ENCODE measurements at places on chromosomes 7 and 10. TPM values are rescaled to one million over a fixed set of nuclear protein-coding genes. Genes with fewer than 3 reads are reported as not detected.
A peak's percentile ranks its signal among the peaks of the same experiment; 100 is the strongest.

DNA sequence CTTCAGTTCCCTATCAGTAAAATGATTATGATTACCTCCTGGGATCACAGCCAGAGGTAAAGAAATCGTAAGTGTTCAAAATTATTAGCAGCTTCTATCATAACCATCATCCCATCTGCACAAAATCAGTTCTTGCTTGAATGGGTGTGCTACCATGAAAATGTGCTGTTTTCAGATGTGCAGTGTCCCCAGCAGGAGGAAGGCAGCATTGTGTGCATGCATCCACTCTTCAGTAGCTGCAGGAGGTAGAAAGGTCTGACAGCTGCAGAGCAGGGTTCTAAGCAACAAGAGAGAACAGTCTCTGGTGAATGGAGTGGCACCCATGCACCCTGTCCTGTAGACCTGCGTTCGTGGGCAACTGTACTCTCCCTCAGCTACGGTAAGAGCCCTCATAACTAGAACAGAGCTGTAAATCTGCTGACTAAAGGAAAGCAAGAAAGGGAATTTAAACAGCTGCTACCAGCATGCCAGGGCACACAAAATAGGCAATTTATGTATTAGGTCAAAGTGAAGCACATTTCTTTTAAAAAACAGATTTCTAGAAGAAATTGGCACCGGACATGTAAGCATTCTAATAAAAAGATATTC lies 21.2 kb downstream of the VSTM2A start:
- no peaks in the 10 kb centered on the region for H3K27me3 ChIP-seq
- no peak overlapping the region for H3K27ac ChIP-seq

DNA sequence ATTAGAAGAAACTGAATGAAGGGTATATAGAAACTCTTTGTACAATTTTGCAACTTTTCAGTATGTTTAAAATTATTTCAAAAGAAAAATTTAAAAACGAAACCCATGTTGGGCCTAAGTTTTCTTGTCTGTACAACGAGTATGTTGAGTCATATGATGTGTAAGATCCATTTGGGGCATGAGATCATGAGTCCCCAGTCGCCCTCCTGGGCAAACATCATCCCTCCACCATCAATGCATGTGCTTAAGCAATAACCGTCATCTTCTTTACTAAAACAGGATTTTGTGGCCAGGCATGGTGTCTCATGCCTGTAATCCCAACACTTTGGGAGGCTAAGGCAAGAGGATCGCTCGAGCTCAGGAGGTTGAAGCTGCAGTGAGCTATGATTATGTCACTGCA lies 54.2 kb upstream of the CDCA7L start:
- no peaks in the 10 kb centered on the region for H3K36me3 ChIP-seq
- H3K27ac ChIP-seq = no peak overlapping the region
- no peaks in the 10 kb centered on the region for H3K27me3 ChIP-seq
- H3K4me3 ChIP-seq = no peak overlapping the region
- H3K4me1 ChIP-seq = peaks cover 26% of the 10 kb centered on the region

DNA sequence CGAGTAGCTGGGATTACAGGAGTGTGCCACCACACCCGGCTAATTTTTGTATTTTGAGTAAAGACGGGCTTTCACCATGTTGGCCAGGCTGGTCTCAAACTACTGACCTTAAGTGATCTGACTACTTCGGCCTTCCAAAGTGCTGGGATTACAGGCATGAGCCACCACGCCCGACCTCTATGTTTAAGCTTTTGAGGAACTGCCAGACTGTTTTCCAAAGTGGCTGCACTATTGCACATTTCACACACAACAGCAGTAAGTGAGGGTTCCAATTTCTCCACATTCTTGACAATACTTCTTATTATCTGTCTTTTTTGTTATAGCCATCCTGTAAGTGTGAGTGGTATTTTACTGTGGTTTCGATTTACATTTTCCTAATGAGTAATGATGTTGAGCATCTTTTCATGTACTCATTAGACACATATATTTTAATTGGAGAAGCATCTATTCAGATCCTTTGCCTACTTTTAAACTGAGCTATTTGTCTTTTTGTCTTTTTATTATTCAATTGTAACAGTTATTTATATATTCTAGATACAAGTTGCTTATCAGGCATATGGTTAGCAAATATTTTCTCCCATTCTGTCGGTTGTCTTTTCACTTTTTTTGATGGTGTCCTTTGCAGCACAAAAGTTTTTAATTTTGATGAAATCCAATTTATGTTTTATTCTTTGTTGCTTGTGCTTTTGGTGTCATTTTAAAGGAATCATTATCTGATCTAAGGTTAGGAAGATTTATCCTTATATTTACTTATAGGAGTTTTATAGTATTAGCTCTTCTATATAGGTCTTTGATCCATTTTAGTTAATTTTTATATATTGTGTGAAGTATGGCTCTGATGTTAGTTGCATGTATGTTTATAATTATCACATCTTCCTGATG lies 12.8 kb upstream of the IRF5 start:
- H3K4me1 ChIP-seq = no peaks in the 10 kb centered on the region
- no peak overlapping the region for H3K4me3 ChIP-seq
- H3K27ac ChIP-seq = no peak overlapping the region
- no peak for DNase-seq

HOXA9 gene
- not detected for total RNA-seq

GRCh38 chr10:128064108-128064969 lies 61.9 kb downstream of the MKI67 start:
- peaks cover 38% of the 10 kb centered on the region for H3K36me3 ChIP-seq
- peaks cover 28% of the 10 kb centered on the region for H3K4me1 ChIP-seq
- no peaks in the 10 kb centered on the region for H3K27me3 ChIP-seq

GRCh38 chr7:24334012-24334411 lies 50.0 kb downstream of the NPY start:
- H3K27me3 ChIP-seq = peaks cover 3% of the 10 kb centered on the region
- no peak overlapping the region for H3K4me3 ChIP-seq
- no peak for DNase-seq
- H3K36me3 ChIP-seq = no peaks in the 10 kb centered on the region
- no peak overlapping the region for H3K27ac ChIP-seq

DNA sequence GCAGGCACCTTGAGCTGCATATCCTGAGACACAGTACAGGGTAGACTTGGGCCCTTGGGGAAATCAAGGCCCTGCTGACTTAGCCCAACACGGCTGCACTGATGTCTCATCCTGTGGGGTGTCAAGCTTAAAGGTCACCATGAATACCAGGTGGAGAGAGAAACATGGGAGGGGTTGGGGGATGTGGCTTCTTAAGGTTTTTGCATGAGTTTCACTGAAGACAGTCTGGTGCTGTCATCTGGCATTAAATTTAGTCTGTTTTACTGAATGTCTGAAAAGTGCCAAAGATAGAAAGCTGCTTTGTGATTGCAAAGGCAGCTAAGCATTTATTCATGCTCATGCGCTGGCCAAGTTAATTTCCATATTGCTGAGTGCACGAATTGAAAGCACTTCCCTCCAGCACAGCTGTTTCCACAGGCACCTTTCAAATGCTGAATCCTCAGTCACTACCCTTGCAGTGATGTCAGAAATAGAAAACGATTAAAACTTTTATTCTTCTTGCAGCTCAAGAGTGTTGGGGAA lies 102.1 kb downstream of the OSBPL3 start:
- no peak overlapping the region for H3K27ac ChIP-seq
- no peak for DNase-seq
- H3K27me3 ChIP-seq = no peaks in the 10 kb centered on the region
- no peak overlapping the region for H3K4me3 ChIP-seq
- H3K36me3 ChIP-seq = no peaks in the 10 kb centered on the region
- peaks cover under 1% of the 10 kb centered on the region for H3K4me1 ChIP-seq

DNA sequence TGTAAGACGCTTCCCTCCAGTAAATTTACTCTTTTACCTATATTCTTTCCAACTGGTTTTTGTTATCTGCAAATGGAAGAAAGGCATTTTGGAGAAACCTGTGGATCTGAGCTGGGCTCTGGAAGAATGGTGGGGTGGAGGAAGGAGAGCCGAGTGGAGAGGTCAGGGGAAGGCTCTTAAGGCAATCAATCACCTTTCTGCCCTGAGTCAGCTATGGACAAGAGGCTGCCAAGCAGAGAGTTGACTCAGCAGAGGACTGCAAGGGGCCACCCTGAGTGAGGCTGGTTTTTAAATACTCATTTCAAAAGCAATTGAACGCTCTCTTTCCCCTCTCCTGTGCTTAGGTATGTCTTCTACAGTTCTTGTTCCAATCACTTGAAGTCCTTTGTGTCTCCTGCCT lies 81.8 kb downstream of the SPAG6 start:
- H3K27ac ChIP-seq = no peak overlapping the region
- H3K4me3 ChIP-seq = no peak overlapping the region
- peaks cover 13% of the 10 kb centered on the region for H3K4me1 ChIP-seq
- no peak for DNase-seq

- no peaks in the 10 kb centered on the region for H3K36me3 ChIP-seq
- no peak overlapping the region for H3K27ac ChIP-seq
- H3K4me3 ChIP-seq = no peak overlapping the region
- peaks cover 20% of the 10 kb centered on the region for H3K4me1 ChIP-seq
These were observed 214.9 kb upstream of the TCF7L2 start for GRCh38 chr10:112735041-112735695.

DNA sequence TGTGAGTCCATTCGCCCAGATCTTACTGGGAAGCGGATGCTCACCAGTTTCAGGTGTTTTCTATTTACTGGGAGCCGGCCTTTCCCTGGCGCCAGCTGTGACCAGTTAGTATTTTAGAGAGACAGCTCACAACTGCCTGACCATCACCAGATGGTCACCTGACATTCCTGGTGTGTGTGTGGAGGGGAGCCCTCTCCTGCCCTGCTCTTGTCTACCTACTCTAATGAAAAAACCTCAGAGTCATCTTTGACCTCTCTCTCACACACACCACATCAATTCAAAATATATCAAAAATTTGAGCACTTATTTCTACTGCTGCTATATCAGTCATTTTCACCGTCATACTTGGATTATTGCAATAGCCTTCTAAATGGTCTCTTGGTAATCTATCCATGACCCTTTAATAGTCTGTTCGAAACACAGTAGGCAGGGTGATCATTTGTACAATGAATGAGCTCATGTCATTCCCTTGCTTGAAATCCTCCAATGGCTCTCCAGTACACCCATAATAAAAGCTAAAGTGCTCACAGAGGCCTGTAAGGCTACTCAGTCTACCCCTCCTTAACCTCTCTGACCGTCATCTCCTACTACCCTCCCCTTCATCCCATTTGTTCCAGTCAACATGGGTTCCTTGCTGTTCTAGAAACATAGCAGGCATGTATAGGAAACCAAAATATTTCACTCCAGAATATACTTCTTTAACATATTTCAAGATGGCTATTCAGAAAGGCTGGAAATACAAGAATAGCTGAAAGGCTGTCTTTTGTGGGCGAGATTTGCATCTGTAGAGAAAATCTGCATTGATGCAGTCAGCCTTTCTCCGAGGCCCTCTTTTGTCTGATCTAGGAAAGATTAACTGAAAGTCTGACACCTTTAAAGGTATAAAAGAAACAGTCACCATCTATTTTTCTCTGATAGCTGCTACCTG lies 17.5 kb upstream of the NT5C3A start:
- H3K27me3 ChIP-seq = no peaks in the 10 kb centered on the region
- H3K4me1 ChIP-seq = no peaks in the 10 kb centered on the region
- no peak overlapping the region for H3K27ac ChIP-seq
- no peak for DNase-seq

GRCh38 chr7:130990178-130990832 lies 256.3 kb upstream of the KLF14 start:
- H3K4me1 ChIP-seq = peaks cover 78% of the 10 kb centered on the region
- no peak overlapping the region for H3K4me3 ChIP-seq
- no peaks in the 10 kb centered on the region for H3K27me3 ChIP-seq
- H3K27ac ChIP-seq = peak overlapping the region; percentile 56
- DNase-seq = no peak
- H3K36me3 ChIP-seq = peaks cover 22% of the 10 kb centered on the region

PRLHR gene
- total RNA-seq = 2.1 TPM

DNA sequence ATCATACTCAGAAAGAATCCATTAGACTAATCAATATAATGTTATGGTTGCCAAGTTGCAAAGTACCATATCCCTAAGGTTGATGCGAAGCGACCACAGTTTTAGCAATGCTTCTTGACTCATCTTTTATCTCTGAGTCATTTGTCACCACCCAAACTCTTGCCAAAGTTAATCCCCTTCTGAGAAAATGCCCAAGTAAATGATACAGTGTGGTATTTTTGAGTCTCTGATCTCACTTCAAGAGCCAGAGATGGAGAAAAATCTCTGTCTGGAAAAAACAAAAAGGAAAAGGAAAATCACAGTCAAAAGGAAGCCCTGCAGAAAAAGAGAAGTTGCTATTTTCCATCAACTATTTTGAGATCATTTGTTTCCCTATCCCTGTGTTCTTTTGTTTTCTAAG lies 26.7 kb upstream of the OTUD1 start:
- H3K27ac ChIP-seq = no peak overlapping the region
- H3K27me3 ChIP-seq = no peaks in the 10 kb centered on the region
- H3K36me3 ChIP-seq = no peaks in the 10 kb centered on the region
- H3K4me1 ChIP-seq = no peaks in the 10 kb centered on the region

DNA sequence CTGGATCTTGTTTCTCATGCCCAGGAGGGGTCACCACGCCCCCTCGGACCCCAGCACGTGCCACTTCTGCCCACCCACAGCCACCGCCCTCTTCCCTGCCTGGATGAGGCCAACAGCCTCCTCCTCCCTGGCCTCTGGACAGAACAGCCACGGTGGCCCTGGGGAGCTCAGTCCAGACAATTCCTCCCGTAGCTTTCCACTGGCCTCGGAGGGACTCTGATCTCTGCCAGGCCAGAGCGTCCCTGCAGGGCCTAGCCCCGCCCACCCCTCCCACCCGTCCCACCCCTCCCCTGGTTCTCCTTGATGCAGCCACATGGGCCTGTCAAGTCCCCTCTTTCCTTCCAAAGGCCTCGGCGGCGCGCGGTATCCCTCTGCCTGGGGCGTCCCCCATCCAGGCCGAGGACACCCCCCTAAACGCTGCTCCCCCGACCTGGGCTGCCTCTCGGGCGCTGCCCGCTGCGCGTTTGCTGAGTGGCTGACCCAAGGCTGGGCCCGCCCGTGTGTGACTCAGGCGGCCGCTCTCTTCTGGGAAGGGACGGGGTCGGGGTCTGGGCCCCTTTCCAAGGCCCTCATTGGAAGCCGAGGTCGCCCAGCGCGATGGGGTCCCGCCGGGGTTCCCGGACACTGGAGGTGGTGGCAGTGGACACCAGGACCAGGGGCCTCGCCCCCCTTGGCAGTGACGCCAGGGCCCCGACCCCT lies 557 bp downstream of the TMEM120A start:
- peak overlapping the region; percentile 95 for H3K27ac ChIP-seq
- no peak for DNase-seq
- peaks cover 35% of the 10 kb centered on the region for H3K4me1 ChIP-seq
- H3K4me3 ChIP-seq = peak overlapping the region; percentile 76

DNA sequence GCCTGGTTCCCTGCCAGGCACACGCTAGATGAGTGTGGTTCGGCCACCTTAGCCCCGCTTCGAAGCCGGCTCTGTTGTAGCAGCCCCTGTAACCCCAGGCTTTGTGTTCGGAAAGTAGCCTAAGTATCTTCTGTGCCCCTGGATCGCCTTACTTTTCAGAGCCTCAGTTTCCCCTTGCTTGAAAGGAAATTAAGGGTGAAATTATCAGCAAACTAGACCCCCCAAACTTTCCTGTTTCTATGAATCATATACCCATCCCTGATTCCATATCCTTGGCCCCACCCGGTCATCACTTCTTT lies 312 bp downstream of the PDCD11 start:
- H3K4me1 ChIP-seq = peaks cover 47% of the 10 kb centered on the region
- peaks cover 39% of the 10 kb centered on the region for H3K36me3 ChIP-seq
- peak overlapping the region; percentile 99 for H3K4me3 ChIP-seq
- DNase-seq = no peak
- H3K27me3 ChIP-seq = no peaks in the 10 kb centered on the region

- H3K4me3 ChIP-seq = no peak overlapping the region
- DNase-seq = no peak
- peaks cover 24% of the 10 kb centered on the region for H3K36me3 ChIP-seq
- no peaks in the 10 kb centered on the region for H3K27me3 ChIP-seq
These were observed 15.9 kb downstream of the FBH1 start for GRCh38 chr10:5905854-5906507.

NUTM2B gene
- 0.34 TPM for total RNA-seq

TEX47 gene
- total RNA-seq = not detected

Measured in esophagus muscularis mucosa (tissue), 4 donors.